CD4-positive, alpha-beta T cell treated with Interleukin-12 subunit alpha and Interleukin-12 subunit beta, for 1 hour (primary cell): ENCODE measurements at places on chromosomes 4 and X.

- no peak for DNase-seq
These were observed 91.9 kb downstream of the GPC4 start for GRCh38 chrX:133323431-133323830.

DNA sequence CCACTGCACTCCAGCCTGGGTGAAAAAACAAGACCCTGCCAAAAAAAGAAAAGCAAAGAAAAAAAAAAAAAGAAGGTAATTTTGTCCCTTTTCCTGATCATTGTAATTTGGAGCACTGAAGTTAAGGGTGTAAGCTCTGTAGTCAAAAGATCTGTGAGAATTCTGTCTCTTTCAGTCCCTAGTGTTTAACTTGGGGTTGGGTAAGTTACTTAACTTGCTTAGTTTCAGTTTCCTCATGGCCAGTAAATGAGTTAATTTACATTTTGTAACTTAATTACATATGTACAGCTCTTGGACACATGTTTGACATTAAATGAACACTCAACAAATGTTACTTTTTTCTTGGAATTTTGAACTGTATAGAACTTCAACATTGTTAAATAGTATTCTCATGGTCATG, 10.9 kb upstream of the UBE2K start:
- DNase-seq, result no peak

DNA sequence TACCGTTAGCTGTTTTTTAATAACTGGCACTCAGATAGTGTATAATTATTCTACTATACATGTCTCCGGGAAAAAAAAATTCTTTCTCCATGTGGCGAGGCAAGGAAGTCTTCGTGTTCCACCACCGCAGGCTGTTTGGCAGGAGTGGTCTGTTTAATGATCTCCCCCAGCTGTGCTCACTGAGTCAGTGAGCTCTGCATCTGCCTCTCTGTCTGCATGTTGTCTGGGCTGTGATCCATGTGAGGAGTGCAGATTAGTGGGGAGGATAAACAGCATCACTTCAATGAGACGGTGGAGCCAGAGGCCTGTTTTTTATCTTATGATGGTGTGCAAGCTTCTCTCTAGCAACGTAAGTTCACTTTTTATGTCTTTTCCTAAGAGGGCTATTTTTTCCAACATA, 69.8 kb downstream of the RPS3A start:
- DNase-seq, result no peak

DNA sequence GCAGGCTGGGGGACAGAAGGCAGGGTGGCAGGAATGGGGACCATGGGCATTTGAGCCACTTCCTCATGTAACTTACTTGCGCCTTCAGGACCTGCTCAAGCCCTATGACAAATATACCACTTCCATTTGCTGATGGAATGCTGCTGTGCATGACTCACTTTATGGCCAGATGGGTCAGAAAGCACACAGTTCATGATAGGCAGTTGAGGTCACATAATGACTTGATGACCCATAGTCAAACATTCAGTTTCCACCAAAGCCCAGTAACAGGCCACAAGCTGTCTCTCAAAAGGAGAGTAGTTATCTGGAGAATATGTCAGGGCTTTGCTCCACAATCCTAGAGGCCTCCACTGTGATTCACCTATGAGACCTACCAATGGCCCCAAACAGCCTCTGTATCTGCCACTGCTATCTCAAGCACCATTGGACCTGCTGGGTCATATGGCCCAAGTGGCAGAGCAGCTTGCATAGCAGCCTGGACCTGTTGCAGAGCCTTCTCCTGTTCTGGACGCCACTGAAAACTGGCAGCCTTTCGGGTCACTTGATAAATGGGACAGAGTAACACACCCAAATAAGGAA, 5.3 kb upstream of the PAPSS1 start:
- no peak for DNase-seq

GRCh38 chr4:21882051-21882839, 66.3 kb downstream of the KCNIP4 start:
- no peak for DNase-seq

DNA sequence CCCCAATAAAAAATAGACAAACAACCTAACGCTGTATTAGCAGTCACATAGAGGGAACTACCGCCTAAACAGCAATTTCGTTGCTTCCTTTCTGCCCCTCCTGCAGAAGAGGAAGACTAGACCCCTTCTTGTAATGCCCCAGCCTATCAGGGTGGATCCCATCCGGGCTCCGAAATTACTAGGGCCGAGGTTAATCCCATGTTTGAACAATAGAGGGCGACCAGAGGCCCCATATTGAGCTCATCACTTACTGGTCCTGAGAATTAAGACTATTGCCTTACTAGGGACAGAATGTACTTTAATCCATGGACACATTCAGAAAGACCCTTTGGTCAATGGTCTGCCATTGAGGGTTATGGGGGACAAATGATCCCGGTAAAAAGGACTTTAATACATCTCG, 11.8 kb upstream of the ZNF630 start:
- peak; percentile 56 for DNase-seq

GRCh38 chr4:17722356-17722700, 59.1 kb downstream of the FAM184B start:
- DNase-seq, result no peak

DNA sequence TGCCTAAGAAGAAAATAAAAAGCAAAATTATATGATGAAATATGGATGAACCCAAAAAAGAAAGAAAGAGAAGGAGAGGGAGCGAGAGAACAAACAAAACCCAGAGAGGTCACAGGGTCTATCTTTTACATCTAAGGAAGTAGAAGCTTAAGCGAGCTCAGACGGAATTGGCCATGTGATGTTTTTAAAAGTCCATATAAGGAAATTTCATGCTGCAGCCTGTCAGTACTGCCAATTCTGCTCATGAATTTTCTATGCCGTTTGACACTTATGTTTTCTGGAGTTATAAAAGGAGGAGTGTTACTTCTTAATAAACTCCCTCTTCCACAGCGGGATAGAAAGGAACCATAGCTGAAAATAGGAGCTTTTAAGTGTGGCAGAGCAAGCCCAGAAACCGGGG, 32.9 kb upstream of the DCX start:
- no peak for DNase-seq
